ENCODE measurements at places on chromosomes 5 and 9.

- no peak for DNase-seq
These were observed 419.9 kb downstream of the NTRK2 start for GRCh38 chr9:85089188-85089969.

GRCh38 chr5:122701640-122702523, 73.0 kb upstream of the SNX2 start:
- no peak for DNase-seq

GRCh38 chr9:7121055-7121454, 363.3 kb downstream of the KDM4C start:
- DNase-seq, result no peak

- no peak for DNase-seq
These were observed 31.6 kb downstream of the DAP start for GRCh38 chr5:10729320-10730042.

GRCh38 chr5:77877516-77878355, 101.6 kb upstream of the TBCA start:
- DNase-seq, result no peak

DNA sequence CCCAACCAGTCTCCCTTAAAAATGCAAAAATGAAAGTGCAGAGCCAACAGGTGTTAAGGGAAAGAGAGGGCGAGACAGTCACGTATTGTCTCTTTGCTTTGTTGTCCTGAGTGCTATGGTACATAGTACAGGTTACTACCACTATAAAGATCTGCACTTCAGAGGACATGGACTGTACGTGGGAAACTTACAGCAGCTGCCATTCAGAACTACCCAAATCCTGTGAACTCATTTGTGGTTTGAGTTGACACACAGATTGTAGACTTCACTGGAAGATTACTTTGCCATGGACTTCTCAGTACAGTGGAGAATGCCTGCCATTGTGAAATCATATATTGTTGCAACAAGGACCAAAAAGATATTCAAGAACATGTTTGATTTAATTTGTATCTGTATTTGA, 34.8 kb downstream of the FBXO38 start:
- no peak for DNase-seq
